ENCODE measurements at places on chromosomes 1 and 21. TPM values are rescaled to one million over a fixed set of nuclear protein-coding genes. Genes with fewer than 3 reads are reported as not detected.
A peak's percentile ranks its signal among the peaks of the same experiment; 100 is the strongest.

DNA sequence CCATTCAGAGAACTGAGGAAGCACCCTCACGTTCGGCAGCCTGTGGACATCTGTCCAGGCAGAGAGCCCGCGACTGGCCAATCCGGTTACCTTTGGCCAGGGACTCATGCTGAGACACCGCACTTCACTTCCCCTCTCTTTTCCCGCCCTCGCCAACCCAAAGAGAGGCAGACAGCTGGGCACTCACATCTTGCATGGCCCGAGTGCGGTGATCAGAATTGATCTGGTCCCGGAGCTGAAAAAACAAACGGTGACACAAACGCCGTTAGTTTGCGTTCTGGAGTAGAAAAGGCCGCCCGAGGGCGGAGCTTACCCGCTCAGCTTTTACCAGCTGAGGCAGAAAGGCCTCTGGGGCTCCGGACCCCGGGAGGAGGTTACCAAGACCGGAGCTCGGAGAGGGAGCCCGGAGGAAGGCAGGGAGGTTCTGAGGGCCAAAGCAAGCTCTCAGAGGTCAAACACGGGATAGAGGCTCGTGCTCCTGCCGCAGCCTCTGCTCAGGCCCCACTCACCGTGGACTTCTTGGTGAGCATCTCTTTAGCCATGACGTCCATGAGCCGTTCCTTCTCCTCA is 376 bp downstream of the SF3A3 start:
- peak; percentile 24 for DNase-seq

- DNase-seq: no peak
Measured at GRCh38 chr1:213443415-213443814, 392.4 kb downstream of the RPS6KC1 start.

- DNase-seq: no peak
Measured at GRCh38 chr1:235876402-235876841, 9.7 kb upstream of the LYST start.

GRCh38 chr21:32602099-32602498 is 10.1 kb downstream of the CFAP298 start:
- no peak for DNase-seq

GRCh38 chr1:207156095-207156494 is 52.1 kb downstream of the C4BPA start:
- DNase-seq: no peak

GRCh38 chr1:41516168-41517061 is 31.9 kb upstream of the EDN2 start:
- DNase-seq: peak; percentile 45

DNA sequence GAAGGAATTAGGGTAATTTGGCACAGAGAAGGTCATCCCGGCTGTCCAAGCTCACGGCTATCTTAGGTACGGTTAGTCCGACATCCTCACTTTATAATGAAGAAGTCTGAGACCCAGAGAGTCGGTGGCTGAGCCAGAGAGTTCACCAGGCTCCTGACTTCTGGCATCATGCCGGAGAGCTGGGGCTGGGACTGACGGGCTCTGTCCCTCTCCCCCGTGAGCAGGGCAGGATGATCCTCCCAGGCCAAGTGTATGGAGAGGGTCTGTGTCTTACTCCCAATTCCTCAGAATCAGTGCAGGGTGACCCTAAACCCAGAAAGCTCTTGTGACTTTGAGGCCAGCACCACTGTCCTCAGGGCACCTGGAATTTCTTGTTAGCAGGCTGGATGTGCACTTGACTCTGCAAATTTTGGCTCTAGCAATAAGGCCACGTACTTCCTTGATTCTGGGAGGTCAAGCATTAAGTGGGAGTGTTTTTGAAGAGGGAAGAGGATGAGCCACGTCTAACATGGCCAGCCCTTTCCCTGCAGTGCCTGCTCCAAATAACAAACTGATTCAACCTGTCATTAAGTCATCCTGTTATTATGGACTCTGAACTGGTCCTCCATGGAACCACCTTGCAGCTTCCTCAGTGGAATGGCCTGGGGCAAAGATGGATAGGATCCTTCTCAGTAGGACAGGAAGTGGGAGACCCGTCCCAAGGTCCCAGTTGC is 20.8 kb upstream of the BTG2 start:
- DNase-seq: no peak

GRCh38 chr1:232383455-232384123 is 246.3 kb downstream of the SIPA1L2 start:
- no peak for DNase-seq

DNA sequence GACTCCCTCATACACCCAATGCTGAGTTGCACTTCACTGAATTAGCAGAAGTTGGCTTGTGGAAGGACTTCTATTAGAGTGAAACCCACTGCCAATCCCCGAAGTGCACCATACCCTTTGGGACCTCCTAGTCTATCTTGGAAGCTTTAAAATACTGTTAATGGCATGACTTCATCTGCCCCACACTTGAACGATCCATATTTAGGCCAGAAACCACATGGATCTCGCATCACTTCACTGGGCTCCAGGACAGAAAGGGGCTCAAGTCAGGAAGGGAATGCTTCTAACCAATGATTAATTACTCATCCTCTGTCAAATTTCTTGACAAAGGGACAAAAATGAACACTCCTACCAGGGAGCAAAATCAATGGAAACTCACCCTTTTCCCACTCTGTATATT is 69.1 kb downstream of the BCAR3 start:
- DNase-seq: no peak

DNA sequence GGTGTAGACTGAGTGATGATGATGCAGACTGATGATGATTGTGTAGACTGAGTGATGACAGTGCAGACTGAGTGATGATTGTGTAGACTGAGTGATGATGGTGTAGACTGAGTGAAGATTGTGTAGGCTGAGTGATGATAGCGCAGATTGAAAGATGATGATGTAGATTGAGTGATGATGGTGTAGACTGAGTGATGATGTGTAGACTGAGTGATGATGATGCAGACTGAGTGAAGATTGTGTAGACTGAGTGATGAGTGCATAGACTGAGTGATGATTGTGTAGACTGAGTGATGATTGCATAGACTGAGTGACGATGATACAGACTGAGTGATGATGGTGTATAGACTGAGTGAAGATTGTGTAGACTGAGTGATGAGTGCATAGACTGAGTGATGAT is 28.7 kb downstream of the FAM89A start:
- DNase-seq: no peak

DNA sequence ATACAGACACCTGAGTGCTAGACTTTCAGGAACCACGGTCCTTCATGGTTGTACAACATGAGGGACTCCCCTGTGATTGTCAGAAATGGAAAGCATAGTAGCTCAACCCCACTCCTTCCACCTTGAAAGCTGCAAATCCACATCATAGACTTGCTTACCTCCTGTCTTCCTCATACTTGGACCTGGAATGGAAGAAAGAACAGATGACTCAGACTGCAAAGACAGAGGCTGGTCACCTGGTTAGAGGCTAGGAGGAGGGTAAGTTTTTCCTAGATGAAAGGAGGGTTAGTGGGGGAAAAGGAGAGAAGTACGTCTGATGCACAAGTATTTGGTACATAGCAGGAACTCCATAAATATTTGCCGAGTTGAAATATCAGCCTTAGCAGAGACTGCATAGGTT is 37.2 kb downstream of the LRRC71 start:
- no peak for DNase-seq

- no peak for DNase-seq
Measured at GRCh38 chr1:94000510-94001282, 91.5 kb upstream of the GCLM start.

DNA sequence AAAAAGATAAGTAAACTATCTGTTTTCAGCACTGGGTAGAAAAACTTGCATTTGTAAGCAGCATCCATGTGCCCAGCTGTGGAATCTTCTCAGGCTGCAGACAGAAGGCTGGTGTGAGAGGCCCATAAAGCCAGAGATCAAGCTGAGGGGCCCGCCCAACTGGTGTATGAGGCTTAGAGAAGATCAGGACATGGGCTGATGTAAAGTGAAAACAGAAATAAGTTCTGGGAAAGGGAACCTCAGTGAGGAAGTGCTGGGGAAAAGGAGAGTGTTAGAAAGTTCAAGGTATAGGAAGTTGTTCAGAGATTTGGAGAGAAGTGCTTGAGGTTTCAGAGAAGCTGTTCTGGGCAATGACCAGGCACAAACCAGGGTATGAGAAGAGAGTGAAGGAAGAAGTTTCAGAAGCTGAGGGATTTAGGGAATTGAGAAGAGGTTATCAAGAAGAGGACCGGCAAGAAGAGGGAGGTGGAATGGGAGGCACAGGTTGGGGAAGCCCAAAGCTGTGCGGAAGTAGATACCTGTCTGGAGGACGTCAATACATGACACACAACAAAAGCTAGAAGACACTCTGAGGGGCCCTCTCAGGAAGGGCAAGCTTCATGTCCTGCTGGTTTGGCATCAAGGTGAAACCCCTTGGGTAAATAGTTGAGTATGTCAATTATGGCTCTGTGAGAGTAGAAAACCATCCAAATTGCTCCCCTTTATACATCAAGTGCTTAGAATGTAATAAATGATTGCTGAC is 2.7 kb upstream of the CD5L start:
- no peak for DNase-seq

- no peak for DNase-seq
Measured at GRCh38 chr1:203178083-203178482, 2.5 kb upstream of the MYBPH start.

DNA sequence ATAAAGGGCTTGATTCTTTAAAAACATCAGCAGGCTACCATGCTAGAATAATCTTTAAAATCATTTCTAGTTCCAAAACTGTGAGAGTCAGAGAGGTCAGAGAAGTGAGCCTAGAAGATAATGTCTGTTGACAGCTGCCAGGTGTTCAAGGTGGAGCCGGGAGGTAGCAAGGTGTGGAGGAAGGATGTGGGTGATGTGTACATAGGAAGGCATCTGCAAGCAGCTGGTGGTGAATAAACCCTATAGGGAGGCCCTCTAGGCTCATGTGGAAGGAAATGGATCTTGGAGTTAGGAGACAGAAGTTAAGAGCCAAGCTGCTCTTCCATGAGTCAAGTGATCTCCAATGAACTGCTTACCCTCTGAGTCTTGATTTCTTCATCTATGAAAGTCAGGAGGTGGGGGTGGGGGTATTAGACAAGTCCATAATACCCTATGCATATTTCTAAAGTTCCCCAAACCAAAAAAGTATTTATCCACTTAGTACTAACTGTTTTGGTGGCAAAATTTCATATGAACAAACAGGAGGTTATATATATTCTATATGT is 266.3 kb downstream of the RHOU start:
- no peak for DNase-seq

DNA sequence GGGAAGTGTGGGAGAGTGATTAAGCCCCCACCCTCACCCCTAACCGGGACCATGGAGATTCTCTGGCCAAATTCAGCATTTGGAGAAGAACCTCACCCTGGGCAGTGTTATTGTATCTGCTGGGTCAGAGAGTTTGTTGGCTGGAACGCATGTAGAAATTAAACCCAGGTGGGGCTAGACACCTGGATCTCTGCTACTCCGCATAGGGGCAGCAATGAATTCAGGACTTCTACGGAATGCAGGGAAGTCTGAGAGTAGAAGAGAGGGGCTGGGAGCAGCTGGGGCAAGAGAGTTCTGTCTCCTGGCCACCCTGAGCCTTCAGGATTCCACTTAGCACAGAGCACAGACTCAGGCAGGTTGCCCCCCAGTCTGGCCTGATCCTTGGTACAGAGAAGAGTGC is 3.6 kb upstream of the CRABP2 start:
- no peak for DNase-seq

GRCh38 chr1:52368383-52369172 is 2.6 kb upstream of the CC2D1B start:
- DNase-seq: peak; percentile 40

- no peak for DNase-seq
Measured at GRCh38 chr21:31038376-31038775, at the start of gene KRTAP19-8. Gene KRTAP19-8, minus strand, starts transcription at chr21:31038476. Its CDS starts 33 bp downstream, at chr21:31038443.

DNA sequence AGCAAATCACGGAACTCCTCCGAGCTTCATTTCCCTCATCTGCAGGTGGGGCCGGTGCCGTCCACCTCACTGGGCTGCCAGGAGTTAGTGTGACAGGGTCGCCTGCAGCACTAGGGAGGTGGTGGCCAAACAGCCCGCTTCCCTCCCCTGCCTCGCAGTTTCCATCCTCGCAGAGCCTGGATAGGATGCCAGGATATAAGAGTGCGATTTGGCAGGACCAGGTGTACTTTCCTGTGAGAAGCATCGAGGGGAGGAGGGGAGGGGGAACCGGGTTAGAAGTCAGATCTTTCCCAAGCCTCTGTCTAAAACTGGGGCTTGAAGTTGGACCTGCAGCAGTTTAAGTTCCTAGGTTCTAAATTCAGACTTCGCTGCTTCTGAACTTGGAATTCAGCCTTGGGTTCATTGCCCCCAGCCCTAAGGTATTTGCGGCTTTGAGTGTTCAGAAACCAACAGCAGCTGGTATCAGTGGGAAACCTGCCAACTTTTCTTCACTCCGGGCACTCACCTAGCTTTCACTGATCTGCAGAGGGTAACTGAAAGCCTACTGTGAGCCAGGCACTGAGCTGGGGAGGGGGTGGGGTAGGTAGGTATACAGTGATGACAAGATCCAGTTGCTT is 1.7 kb upstream of the JUN start:
- DNase-seq: peak; percentile 79

DNA sequence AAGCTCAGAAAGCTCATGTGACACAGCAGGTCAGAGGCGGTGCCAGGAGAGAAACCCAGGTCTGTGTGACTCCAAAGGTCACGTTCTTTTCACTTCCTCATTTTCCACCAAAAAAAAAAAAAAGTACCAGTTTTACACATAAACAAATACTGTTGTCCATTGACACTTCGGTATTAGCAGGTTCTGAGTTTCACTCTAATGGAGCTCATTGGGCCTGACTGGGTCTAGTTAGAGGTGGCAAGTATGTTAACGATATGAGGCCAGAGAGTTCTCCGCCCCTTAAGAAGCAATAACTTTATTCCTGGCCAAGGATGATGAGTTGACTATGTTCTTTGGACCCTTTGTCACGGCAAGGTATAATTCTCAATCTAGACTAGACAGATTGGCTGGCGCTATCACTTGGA is 30.0 kb upstream of the SDE2 start:
- no peak for DNase-seq

DNA sequence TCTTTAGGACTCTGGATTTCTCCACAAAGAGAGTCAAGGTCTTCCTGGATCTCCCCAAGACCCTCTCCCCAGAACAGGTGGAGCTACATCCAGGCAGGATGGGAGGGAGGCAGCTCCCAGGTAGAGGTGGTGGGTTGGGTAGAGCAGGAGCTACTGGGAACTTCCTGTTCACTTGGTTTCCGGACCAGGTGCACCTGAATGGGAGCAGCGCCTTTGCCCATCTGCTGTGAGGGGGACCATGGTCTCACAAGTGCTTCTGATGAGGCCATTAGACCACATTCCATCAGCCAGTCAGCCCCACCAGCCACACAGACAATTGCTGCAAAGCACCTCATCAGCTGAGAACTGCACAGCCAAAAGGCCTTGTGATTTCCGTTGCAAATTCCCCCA is 188.8 kb downstream of the MATN1 start:
- no peak for DNase-seq

The WNT9A gene
- not detected for total RNA-seq

The OPRD1 gene
- not detected for total RNA-seq

The USP48 gene
- 73.3 TPM for total RNA-seq

The PCBP3 gene
- 3.4 TPM for total RNA-seq

The ZFP69B gene
- 2.4 TPM for total RNA-seq

The TBX15 gene
- not detected for total RNA-seq

The OR2T6 gene
- total RNA-seq: not detected

The CACNA1S gene
- total RNA-seq: not detected

The TRIM67 gene
- total RNA-seq: not detected

The OR2T27 gene
- not detected for total RNA-seq

The SPRR2F gene
- not detected for total RNA-seq

The LMX1A gene
- not detected for total RNA-seq

The SELENBP1 gene
- total RNA-seq: not detected

The SLC19A2 gene
- total RNA-seq: 3.7 TPM

The NBPF6 gene
- not detected for total RNA-seq

Measured in CD4-positive, alpha-beta T cell (primary cell).